ENCODE measurements at places on chromosomes 3 and 15.

DNA sequence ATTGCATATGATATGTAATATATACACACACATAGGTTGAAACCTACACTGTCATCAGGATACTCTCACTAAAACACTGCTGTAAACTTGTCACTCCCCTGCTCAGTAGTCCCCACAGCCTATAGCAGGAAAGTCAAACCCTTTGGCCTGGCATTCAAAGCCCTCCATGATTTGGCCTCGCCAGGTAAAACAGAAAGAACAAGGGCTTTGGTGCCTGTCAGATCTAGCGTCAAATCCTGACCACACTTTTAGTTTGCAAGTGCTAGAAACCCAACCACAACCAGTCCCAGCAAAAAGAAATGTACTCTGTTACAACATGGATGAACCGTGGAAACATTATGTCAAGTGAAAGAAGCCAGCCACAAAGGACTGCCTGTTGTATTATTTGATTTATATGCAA, 11.4 kb downstream of the CRABP1 start:
- DNase-seq = no peak

DNA sequence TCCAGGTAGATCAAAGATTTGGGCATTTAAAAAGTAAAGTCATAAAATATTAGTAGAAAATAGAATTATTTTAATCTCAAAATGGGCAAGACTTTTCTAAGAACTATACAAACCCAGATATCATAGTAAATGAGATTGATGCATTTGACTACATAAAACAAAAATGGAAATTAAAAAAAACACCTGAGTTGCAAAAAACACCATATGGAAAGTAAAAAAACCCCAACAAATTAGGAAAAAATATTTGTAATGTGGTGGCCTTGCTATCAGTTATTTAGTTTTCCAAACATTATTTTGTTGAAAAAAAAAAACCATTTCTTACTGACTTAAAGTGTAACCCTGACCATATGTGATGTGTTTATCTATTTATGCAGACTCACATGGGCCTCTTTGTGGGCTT, 97.2 kb downstream of the PDCD6IP start:
- DNase-seq = no peak

- no peak for DNase-seq
These were observed 27.7 kb downstream of the PRKCD start for GRCh38 chr3:53188720-53189119.

- no peak for DNase-seq
These were observed 37.0 kb downstream of the HDGFL3 start for GRCh38 chr15:83170474-83171165.

DNA sequence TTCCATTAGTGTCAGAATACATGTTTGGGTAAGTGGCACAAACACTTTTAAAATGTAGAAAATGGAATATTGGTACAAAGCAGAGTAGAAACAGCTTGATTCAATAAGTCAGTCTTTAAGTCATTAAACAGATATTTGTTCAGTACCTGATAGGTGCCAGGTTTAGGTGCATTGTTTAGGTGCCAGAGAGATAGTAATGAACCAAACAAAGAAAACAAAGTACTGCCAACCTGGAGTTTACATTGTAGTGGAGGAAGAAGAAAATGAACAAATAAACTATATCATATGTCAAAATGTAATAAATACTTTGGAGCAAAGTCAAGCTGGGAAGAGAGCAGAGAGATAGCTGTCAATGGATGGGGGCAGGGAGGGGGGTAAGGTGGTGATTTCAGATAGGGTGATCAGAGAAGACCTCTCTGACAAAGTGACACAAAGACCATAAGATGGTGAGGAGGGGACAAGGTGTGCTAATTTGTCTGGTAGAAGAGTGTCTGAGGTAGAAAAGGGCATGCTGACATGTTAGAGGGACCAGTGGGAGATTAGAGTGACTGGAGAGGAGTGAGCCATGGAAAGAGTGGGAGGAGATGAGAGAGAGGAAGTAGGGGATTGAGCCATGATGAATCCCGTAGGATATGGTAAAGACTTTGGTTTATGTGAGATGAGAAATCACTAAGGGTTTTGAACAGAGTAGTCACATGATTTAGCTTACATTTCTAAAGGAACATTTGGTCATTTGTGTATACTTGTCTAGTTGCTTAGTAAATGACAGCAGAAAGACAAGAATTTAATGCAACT, 128.2 kb downstream of the UBE2E2 start:
- no peak for DNase-seq

- no peak for DNase-seq
These were observed 72.1 kb upstream of the ATP2B2 start for GRCh38 chr3:10577486-10577885.

DNA sequence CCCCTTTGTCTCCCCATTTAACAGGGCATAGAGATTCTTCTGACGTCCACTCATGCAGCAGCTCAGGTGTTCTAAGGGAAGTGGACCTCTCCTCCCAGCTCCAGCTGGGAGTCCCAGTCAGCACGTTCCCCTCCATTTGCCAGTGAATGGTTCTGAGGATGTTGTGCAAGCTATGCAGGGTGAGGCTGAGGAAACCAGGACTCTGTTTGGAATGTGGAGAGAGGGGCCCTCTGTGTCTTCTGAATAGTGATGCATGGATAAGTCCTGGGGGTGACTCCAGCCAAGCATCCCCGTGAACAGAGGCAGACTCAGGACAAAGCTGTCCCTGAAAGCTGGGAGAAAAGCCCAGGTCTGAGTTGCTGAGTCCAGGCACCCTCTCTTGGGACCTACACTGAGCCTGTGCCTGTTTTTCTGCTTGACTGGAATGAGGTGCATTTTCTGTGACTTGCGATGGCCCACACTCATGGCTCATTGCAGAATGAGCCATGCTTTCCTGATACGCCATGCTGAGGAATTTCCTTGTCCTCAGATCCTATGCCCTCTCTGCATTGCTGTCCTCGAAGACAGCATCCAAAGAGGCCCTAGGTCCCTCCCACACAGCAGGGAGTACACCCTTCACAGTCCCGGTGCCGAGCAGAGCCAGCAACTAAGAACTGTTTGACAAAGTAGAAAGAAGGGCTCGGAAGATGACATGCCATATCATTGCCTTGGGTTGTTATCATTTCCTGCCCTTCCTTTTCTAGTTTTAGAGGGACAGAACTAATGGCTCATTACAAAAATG, 185.2 kb downstream of the ATP10A start:
- no peak for DNase-seq

DNA sequence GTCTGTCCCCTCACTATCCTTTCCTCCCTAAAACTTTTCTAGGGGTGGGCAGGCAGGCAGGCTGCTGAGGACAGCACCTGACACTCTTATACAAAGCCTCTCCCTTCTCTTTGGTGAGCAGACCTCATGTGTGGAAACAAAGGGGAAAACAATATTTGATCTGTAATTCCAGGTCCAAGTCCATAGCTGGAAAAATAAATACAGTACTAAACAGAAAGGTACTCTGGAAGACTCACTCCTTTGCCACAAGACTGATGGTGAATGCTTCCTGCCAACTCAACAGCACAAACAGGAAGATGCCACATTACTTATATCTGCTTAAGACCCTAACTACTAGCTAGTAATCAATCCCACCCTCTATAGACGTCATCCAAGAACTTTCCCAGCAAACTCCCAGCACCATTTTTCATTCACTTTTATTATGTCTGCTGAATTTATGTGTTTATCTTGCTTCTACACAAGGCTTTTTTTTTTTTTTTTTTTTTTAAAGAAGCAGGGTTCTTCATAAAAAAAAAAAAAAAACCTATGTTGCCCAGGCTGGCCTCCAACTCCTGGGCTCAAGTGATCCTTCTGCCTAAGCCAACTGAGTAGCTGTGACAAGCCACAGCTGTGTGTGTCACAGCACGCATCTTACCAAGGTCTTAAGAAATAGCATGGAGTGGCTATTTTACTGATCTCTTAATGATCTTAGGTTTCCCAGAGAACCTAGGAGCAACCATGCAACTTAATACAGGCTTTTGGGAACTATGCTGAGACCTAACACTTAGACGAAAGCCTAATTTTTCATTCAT, 44.2 kb upstream of the CSPG5 start:
- DNase-seq = no peak

GRCh38 chr3:125052624-125053303, 3.0 kb downstream of the HEG1 start:
- no peak for DNase-seq

DNA sequence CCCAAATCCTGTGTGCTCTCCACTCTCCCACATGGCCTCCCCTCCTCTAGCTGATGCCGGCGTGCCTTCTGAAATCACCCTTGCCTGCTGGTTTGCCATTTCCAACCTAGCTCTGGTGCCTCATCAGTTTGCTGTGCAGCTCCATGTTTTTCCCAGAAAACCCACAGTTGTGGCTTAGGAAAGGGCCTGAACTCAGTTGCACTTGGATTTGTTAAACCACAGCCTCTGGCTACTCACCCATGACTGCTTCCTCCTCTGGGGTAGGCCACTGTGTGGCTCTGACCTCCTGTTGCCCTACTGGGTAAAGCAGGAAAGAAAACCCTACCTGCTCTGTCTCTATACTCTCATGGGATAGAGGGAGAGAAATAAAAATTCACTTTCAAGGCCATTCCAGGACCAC, 97.3 kb downstream of the DAPK2 start:
- no peak for DNase-seq

DNA sequence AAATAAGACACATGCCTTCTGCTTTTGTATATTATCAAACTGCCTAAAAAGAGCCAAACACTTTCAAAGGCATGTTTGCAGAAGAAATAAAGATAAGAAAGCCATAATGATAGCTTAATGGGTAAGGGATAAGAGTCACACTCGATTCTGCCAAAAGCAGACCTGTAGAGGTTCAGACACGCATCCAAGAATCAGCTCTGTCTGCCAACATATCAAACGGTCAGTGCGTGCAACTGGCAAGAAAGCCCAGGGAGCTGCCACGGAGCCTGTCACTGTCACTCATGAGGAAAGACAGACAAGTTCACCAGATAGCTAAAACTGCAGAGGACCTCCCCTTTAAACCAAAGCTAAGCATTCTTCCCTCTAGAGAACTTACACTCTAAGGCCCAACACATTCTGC, 23.2 kb downstream of the DCP1A start:
- DNase-seq = no peak

DNA sequence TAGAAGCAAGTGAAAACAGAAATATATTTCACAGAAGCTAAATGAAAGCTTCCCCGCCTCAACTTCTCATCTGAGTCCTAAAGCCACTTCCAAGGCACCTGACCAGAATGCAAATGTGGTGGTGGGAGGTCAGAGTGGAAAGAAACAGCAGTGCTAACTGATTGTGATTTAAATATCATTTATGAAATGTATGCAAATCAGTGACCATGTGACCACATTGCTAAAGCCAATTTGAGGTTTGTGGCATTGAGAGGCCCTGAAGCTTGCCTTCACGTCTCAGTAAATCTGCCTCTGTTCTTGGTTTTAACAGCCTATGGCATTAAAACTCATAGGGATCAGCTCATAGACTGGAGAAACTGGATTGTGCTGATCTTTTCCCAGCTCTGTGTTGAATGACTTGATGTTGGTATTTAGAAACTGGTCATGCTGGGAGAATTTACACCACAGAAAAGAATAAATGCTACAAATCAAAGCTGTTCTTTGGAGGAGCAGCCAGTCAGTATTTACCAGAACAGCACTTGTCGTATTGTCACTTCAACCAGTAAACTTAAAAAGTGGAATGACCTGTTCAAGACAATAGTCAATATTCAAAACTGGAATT, 481.4 kb upstream of the ALCAM start:
- DNase-seq = no peak

- no peak for DNase-seq
These were observed 50.7 kb upstream of the POLR2M start for GRCh38 chr15:57655809-57656208.

DNA sequence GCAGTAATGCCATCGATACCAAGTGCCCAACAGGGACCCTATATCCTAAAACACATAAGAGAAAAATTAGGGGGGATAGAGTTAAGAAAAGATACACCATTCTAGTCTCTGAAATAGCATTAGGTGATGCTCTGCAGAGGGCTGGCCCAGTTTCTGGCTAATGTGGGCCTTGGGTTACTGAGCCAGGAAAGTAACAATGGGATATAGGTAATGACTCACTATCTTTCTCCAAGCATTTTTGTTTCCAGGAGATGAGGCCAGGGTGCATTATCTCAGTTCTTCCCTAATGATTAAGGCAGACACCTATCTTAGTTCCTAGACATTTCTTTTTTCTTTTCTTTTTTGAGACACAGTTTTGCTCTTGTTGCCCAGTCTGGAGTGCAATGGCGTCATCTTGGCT, 50.0 kb downstream of the PRKAR2A start:
- no peak for DNase-seq

DNA sequence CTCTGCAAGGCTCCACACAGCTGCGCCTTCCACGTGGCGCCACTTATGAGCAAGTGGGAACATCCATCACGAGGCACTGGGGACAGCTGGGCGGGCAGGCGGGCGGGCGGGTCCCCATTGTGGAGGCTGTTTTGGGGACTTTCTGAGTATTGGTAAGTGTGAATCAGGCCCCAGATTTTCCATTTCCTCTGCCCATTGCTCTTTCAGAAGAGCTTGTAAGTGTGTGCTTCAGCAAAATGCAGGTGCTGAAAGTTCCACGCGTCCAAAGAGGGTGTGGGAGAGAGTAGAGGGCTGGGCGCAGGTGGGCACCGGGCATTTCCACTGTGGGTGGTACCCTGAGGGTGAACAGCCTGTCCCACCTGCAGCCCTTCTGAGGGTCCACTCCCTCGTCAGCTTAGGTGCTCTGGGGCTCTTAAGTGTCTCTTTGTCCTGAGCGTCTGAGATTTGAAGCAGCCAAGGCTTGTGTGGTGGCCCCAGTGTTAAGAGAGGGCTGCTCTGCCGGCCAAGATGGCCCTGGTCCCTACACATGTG, 177.1 kb downstream of the RPLP1 start:
- DNase-seq = no peak

Data from anterior cingulate cortex (tissue), 58 donors.